Activated CD4-positive, alpha-beta memory T cell treated with anti-CD3 and anti-CD28 coated beads, Interleukin-2, amount 10 ng/mL, durations not matched to agents 7 days and 5 days (primary cell): ENCODE measurements at places on chromosomes 1 and 21. TPM values are rescaled to one million over a fixed set of nuclear protein-coding genes. Genes with fewer than 3 reads are reported as not detected.

DNA sequence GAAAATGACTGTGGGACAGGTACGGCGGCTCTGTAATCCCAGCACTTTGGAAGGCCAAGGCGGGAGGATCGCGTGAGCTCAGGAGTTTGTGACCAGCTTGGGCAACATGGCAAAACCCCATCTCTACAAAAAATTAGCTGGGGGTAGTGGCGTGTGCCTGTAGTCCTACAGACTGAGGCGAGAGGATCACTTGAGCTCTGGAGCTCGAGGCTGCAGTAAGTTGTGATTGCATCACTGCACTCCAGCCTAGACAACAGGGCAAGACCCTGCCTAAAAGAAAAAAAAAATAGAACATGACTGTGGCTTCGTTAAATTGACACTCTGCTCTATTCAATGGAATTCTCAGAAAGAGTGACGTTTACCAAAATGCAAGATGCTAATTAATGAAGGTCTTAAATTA is 3.9 kb upstream of the DBT start:
- peaks cover 2% of the 10 kb centered on the region for H3K4me1 ChIP-seq
- no peak for DNase-seq
- H3K4me3 ChIP-seq, result no peak overlapping the region
- H3K36me3 ChIP-seq, result no peaks in the 10 kb centered on the region
- H3K27ac ChIP-seq, result no peak overlapping the region
- H3K27me3 ChIP-seq, result peaks cover 5% of the 10 kb centered on the region

- H3K4me1 ChIP-seq, result no peaks in the 10 kb centered on the region
- no peak for DNase-seq
- no peak overlapping the region for H3K4me3 ChIP-seq
- H3K27me3 ChIP-seq, result no peaks in the 10 kb centered on the region
- no peaks in the 10 kb centered on the region for H3K36me3 ChIP-seq
Measured at GRCh38 chr1:105210747-105211146, 1461.0 kb downstream of the AMY1C start.

IGSF3 gene
- 0.58 TPM for total RNA-seq

GRCh38 chr1:154253671-154254070 is 18.8 kb upstream of the HAX1 start:
- H3K27ac ChIP-seq, result no peak overlapping the region
- H3K4me3 ChIP-seq, result no peak overlapping the region
- no peaks in the 10 kb centered on the region for H3K4me1 ChIP-seq
- H3K27me3 ChIP-seq, result no peaks in the 10 kb centered on the region

CLDN17 gene
- total RNA-seq, result not detected

TLCD4 gene
- 0.03 TPM for total RNA-seq

FLG2 gene
- total RNA-seq, result not detected

DNA sequence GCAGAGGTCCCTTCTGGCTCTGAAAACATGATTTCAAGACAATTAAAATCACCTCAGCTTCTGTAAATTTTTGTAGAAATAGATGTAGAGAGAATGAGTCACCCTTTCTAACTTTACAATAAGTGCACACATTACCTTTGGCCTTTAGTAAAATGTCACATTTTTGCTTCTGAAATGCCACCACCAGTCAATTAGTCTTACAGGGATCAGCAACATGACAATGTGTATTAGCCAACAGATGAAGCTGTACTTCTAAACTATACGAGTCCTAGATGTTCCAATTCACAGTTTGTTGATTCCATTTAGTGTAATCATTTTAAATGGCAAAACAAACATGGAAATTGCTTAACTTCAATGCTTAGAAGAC is 23.1 kb downstream of the C21orf91 start:
- H3K27ac ChIP-seq, result peak overlapping the region; percentile 90
- no peak for DNase-seq
- H3K36me3 ChIP-seq, result peaks cover 58% of the 10 kb centered on the region
- peaks cover 58% of the 10 kb centered on the region for H3K4me1 ChIP-seq
- H3K4me3 ChIP-seq, result peak overlapping the region; percentile 49

HFM1 gene
- not detected for total RNA-seq

- no peak for DNase-seq
- no peaks in the 10 kb centered on the region for H3K27me3 ChIP-seq
Measured at GRCh38 chr1:161549652-161550051, at the start of gene FCGR3A. TSS of gene FCGR3A (minus strand) at chr1:161549818. CDS start at chr1:161549736, 82 bp downstream.

DNA sequence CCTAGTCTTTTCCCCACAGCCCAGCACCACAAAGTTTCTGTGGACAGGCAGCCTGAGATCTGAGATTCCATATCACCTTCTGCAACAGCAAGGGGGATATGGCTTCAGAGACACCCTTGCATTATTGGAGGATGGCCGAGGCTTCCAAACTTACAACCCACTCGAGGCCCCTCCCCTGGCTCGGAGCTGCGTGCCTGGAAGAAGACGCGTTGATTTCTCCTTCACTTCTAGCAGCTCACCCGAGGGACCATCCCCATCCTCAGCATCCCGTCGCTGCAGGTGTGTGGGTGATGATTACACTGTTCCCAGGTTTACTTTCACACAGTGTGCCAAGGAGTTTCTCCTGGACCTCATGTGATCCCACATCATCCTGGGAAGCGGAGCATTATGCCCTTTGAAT is 277.9 kb downstream of the MATN1 start:
- H3K27me3 ChIP-seq, result no peaks in the 10 kb centered on the region
- H3K4me1 ChIP-seq, result no peaks in the 10 kb centered on the region
- no peaks in the 10 kb centered on the region for H3K36me3 ChIP-seq
- DNase-seq, result no peak
- no peak overlapping the region for H3K27ac ChIP-seq
- no peak overlapping the region for H3K4me3 ChIP-seq

DNA sequence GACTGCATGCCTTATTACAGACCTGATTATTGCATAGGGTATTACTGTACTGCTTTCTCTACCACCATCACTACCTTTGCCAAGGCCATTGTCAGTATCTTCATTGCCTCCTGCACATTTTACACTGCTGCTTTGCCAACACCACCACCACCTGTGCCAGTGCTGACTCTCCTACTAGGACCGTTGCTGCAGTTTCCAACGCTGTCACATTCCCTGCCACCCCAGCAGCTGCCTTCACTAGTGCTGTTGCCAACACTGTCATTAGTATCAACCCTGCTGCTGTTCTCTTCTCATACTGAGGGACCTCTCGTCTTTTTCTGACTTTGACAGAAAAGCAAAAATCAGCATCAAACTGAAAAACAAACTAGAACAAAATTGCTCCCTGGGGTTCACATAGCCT is 394.9 kb upstream of the B3GALT2 start:
- H3K4me3 ChIP-seq, result no peak overlapping the region
- peaks cover 2% of the 10 kb centered on the region for H3K27me3 ChIP-seq
- no peak overlapping the region for H3K27ac ChIP-seq
- H3K4me1 ChIP-seq, result peaks cover 6% of the 10 kb centered on the region
- H3K36me3 ChIP-seq, result peaks cover 7% of the 10 kb centered on the region
- no peak for DNase-seq

DNA sequence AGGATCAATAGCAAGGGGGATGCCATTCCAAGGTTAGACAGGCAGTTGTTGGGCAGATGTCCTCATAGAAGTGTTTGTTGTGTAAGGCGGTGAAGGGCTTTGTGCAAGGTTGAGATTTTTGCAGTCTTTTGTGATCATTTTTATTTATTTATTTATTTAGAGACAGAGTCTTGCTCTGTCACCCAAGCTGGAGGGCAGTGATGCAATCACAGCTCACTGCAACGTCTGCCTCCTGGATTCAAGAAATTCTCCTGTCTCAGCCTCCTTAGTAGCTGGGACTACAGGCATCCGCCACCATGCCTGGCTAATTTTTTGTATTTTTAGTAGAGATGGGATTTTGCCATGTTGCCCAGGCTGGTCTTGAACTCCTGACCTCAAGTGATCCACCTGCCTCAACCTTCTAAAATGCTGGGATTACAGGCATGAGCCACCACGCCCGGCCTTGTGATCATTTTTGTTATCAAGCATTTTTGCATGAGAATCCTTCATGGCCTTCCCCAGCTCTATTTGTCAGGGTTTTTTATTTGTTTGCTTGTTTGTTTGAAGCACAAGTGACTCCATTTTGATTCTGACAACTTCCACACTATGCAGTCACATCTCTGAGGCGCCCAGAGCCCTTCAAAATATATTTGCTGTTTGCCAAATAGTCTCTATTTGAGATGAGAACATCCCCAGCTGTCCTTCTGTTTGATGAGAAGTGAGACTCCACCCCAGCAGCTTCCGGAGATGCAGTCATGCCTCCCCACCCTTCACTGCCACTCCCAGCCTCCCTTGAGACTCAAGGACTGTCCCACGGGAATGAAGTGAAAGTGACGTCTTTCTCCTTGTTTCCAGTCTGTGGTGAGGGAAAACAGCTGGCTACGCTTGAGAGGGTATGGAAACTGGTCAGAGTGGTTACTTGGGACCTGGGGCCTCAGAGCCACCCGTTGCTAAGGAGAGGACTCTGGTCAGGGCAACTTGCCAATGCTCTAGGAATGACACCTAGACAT is 38.0 kb downstream of the TMEM50B start:
- no peak for DNase-seq
- no peak overlapping the region for H3K27ac ChIP-seq
- H3K4me1 ChIP-seq, result peaks cover 4% of the 10 kb centered on the region
- peaks cover 17% of the 10 kb centered on the region for H3K36me3 ChIP-seq
- H3K27me3 ChIP-seq, result no peaks in the 10 kb centered on the region

DNA sequence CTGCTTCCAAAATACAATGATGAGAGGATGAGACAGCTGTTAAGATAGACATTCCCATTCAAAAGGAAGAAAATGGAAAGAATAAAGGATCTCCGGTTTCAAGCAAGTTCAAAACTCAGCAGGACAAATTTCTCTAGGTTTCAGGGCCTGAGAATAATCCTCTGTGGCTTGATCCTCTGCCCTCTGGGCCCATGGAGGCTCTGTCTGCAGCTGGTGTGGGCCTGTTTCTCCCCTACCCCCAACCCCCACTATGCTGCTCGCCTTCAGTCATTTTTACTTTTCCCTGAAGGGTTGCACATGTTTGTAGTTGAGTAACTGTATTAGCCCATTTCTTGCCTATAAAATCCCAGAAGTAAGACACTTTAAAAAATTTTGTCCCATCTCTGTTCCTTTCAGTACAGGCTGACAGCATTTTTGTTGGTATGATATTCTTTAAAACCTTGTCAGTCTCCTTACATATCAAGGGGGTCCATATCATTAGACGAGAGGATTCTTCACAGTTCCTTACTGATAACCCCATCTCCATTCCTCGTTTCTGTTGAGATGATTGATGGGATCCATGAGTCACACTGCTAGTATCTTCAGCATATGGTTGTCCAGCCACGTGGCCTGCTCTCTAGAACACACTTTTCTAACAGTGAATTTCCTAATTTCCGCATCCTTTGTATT is 10.5 kb downstream of the ZMYM4 start:
- no peak overlapping the region for H3K4me3 ChIP-seq
- H3K4me1 ChIP-seq, result peaks cover 3% of the 10 kb centered on the region
- H3K36me3 ChIP-seq, result peaks cover 22% of the 10 kb centered on the region
- DNase-seq, result no peak
- H3K27ac ChIP-seq, result no peak overlapping the region

DNA sequence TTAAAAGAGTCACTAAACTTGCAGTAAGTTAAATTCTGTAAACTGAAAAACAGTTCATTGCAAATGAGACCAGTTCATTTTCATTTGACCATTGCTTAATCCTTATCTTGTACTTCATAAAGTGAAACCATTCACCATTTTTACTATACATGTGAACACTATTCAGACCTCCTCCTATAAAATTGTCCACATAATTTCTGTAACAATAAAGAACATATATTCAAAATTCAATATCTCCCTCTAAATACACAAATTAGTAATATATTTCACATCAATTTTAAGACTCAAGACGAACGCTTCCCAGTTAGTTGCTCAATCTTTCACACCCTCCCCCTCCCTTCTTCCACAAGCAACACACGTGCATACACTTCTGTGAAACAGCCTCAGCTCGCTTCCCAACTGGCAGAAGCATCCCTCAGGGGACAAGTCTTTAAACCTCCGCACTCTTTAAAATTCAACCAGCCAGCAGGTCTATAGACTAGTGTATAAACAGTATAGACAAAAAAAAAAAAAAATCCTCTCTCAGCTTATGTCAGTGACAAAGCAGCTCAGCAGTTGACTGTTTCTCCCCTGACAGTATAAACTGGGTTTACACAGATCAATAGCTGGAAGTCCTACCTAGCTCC is 99.6 kb downstream of the DENND1B start:
- DNase-seq, result no peak
- H3K4me1 ChIP-seq, result peaks cover 8% of the 10 kb centered on the region
- H3K4me3 ChIP-seq, result no peak overlapping the region
- peaks cover 3% of the 10 kb centered on the region for H3K36me3 ChIP-seq

USH2A gene
- not detected for total RNA-seq

DNA sequence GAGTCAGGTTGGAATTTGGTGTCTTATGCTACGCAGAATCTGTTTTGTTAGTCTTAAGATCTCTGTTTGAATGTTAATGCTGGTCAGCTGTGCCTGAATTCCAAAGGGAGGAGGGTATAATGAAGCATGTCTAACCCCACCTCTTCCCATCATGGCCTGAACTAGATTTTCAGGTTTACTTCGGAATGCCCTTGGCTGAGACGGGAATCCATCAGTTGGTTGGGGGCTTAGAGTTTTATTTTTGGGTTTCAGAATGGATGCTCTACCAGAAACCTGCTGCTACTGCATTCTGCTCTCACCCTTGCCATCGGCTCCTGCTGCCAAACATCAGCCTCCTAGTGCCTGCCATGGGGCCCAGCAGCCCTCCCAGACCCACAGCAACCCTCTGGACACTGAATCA is 24.1 kb upstream of the ETV3 start:
- H3K27me3 ChIP-seq, result peaks cover 20% of the 10 kb centered on the region
- DNase-seq, result no peak
- H3K36me3 ChIP-seq, result no peaks in the 10 kb centered on the region
- peaks cover 3% of the 10 kb centered on the region for H3K4me1 ChIP-seq

DNA sequence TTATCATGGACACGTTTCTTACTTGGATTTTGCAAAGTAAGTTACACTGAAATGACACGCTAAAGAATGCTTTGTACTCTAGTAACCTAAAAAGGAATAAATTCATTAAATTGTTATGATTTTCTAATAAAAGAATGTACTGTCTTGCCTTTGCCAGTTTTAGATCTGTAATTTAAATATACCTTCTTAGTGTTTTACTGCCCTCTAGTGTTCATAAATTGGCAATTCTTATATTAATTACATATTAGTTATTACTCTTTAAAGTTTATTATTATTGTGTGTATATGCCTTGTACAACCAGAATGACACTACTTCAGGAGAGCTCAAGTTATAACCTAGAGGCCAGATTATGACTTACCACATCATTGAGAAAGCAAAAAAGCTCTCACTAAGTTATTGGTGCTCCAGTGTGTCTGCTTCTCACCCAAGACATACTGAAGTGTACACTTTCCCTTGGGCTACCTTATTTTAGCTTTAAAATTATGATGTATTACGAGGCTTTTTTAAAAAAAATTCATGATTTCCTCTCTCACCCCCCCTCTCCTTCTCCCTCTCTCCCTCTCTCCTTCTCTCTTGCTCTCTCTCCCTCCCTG is 169.9 kb downstream of the HS2ST1 start:
- no peaks in the 10 kb centered on the region for H3K36me3 ChIP-seq
- peaks cover 6% of the 10 kb centered on the region for H3K4me1 ChIP-seq
- no peak for DNase-seq
- no peak overlapping the region for H3K27ac ChIP-seq
- H3K4me3 ChIP-seq, result no peak overlapping the region
